ENCODE measurements at places on chromosomes 1 and 21.
A peak's percentile ranks its signal among the peaks of the same experiment; 100 is the strongest.

- no peak for DNase-seq
Measured at GRCh38 chr1:9860887-9861286, 37.1 kb upstream of the CLSTN1 start.

DNA sequence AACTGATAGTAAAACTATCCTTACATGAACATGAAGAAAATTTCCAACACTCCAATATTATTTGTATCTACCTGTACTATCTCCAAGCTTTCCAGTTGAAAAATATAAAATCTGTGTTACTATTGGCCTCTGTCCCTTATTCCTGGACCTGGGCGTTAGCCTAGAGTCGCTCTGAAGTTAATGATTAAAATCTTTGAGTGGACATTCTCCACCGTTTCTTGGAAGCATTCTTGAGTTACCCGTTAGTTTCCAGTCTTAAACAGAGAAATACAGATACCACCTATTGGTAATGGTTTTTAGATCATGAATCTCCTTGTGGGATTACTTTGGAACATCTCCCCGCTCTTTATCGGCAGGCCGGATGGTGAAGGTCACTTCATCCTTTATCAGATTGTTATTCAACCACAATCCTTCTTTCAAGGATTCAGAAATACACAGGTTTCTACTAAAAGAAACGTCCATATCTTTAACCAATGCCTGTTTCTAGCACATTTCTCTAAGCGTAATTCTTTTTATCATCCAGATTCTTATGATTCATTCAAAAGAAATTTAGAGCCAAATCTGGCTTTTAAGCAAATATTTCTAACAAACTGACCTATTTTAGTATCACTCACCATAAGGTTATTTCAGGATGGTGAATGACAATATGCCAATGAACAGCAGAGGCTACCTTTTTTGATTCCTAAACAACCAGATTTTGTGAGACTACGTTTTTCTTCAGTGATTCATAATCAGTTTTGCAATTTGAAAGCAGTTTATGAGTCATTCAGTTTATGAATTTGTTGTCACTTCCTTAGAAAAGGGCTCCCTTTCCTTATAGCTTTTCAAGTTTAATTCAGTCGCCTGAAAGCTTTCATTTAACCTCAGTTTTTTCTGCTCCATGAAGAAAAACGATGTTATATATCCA, 70.2 kb upstream of the ERRFI1 start:
- DNase-seq, result peak; percentile 94

- DNase-seq, result no peak
Measured at GRCh38 chr1:100462326-100463025, 75.5 kb upstream of the GPR88 start.

DNA sequence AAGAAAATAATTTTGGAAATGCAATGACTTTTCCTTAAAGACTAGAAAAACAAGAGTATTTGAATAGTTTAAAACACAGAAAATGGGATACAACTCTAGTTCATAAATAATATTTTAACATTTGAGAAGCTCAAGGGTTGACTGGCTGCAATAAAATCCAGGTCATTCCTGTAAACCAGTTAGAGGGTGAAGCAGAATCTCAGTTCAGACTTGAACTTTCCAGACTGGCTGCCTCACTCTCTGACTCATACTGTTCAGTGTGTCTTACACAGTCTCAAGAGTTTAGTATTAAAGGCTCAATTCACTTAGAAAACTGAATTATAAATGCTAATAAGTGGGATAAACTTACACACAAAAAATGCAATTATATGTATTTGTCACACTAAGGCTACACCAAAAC, 89.9 kb downstream of the RAVER2 start:
- peak; percentile 72 for DNase-seq

- DNase-seq, result no peak
Measured at GRCh38 chr1:218259800-218260199, 25.3 kb upstream of the RRP15 start.

GRCh38 chr1:31669786-31670592, 25.3 kb upstream of the PEF1 start:
- DNase-seq, result peak; percentile 73

DNA sequence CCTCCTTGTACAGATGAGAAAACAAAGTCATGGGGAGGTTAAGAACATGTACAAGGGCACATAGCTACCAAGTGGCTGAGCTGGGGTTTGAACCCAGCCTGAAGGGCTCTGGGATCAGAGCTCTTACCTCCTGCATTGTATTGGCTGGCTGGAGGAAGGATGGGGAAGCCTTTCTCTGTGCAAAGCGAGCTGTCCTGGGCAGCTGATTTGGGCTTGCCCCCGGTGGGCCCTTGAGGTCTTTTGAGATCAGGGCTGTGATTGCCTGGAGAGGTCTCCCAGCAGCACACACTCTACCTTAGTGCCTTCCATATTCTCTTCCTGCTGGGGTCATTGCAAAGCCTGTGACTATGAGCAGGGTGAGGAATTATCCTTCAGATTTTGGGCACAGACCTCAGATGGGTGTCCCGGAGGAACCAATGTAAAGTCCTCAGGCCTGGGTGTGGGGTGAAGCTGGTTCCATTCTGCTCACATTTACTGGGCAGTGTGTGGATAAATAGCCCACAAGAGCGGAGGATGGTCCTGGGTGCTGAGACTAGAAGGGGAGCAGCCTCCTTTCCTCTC, 53.3 kb upstream of the EPS8L3 start:
- DNase-seq, result no peak

GRCh38 chr1:224673141-224673540, 57.0 kb downstream of the CNIH3 start:
- DNase-seq, result no peak

GRCh38 chr1:200245473-200245872, 164.4 kb downstream of the ZNF281 start:
- peak; percentile 67 for DNase-seq

- DNase-seq, result peak; percentile 27
Measured at GRCh38 chr1:177546346-177546745, 375.6 kb downstream of the BRINP2 start.

DNA sequence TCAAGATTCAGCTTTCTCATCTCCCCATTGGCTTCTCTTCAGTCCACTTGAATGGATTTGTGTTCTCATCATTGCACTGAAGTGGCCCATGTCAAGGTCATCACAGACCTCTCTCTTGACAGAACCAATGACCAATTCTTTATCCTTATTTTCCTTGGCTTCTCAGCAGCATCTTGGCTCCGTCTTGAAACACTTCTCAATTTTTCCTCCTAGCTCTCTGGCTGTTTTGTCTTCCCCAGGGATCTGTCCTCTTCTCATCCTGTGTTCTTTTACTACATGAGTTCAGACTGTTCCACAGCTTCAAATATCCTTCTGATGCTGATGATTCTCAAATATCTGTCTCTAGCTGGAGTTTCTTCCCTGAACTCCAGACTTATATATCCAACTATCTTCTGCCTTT, 78.6 kb downstream of the COLGALT2 start:
- DNase-seq, result no peak

- DNase-seq, result peak; percentile 30
Measured at GRCh38 chr1:108149796-108150467, 50.2 kb downstream of the SLC25A24 start.

DNA sequence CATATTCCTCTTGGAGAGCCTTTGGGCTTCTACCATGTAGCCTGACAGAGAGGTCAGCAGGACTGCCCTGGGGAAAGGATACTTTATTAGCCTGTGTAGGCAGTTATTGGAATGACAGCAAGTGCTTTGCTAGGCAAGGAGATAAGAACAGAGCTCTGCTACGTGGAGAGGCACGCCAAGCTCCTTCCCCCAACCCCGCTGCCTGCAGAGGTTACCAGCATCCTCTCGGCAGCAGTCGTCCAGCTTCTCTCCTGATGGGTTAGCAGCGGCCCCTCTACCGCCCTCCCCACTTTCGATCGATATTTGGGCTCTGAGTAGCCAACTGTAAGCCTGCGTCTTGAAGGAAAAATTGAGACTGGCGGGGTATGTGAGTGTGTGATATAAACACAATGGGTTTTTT, 122.3 kb downstream of the DHRS3 start:
- no peak for DNase-seq

DNA sequence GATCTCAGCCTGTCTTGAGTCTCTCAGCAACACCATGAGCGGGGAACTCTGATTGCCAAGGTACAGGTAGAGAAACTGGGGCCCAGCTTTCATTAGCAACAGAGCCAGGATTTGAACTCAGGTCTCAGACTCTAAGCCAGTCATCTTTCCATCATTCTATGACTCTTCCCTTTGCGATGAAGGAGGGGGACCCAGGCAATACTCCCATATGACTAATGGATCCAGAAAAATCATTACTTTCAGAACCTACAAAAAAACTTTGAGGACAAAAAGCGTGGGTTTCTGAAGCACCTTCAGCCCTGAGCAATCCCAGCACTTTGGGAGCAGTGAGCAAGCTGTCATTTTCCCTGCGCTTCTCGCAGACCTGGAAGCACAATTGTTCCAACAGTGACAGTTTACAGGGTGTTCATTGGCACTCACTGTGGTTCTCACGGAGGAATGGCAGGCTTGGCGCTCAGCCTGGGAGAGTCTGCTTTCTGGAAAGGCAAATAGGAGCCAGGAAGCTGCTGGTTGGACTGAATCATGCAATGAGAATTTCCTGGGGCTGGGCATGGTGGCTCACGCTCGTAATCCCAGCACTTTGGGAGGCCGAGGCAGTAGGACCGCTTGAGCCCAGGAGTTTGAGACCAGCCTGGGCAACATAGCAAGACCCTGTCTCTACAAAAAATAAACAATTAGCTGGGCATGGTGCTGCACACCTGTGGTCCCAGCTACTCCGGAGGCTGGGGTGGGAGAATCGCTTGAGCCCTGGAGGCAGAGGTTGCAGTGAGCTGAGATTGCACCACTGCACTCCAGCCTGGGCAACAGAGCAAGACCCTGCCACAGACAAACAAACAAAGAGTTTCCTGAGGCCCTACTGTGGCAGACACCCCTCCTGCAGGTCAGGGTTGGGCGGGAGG, 40.1 kb downstream of the SLC2A7 start:
- peak; percentile 96 for DNase-seq

DNA sequence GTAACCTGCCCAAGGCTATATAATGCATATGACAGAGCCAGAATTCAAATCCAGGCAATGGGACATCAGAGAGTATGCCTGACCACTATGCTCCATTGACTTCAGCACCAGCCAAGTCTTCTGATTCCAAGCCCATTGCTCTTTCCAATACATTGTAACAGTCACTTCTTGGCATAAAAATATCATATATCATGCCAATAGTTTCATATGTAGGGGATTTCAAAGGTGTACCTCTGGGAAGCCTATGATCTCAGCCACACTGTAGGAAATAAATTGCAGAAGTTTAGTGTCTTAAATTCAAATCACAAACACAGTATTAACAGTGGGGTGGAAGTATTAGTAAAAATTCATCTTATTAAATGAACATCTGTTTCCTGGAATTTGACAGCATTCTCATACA, 30.0 kb upstream of the ROR1 start:
- DNase-seq, result no peak

DNA sequence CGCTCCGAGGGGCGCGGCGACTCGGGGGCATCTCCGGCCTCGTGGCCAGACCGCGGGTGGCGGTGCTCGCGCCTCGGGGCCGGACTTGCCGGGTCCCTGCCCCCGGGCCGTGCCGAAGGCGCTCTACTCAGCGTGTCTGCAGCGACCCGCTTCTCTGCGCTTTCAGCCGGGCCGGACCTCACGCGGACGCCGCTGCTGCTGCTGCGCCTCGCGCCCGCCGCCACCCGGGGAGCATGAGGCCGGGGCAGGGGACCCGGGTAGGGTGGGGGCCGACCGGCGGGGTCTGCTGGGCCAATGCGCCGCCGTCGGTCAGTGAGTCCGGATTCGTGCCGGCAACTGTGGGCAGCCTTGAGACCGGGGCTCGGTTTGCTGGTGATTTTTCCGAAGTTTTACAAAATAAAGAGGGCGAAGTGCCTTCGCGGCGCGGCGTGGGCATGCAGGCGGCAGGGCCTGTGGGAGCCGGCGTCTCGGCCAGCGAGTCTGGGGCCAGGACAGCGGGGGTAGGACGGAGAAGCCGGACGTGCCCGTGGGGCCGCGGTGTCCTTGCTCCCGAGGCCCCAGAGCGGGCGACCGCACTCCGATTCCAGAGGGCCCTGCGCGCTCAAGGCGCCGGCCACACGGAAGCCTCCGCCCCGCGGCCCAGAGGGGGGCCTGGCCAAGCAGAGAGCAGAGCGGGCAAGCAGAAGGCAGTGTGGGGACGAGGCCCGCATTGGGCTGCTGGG, 749 bp downstream of the FAM163A start:
- no peak for DNase-seq

- DNase-seq, result no peak
Measured at GRCh38 chr21:16310176-16310575, 580.4 kb downstream of the USP25 start.

GRCh38 chr1:228004331-228004855, 2.4 kb upstream of the WNT3A start:
- peak; percentile 39 for DNase-seq

DNA sequence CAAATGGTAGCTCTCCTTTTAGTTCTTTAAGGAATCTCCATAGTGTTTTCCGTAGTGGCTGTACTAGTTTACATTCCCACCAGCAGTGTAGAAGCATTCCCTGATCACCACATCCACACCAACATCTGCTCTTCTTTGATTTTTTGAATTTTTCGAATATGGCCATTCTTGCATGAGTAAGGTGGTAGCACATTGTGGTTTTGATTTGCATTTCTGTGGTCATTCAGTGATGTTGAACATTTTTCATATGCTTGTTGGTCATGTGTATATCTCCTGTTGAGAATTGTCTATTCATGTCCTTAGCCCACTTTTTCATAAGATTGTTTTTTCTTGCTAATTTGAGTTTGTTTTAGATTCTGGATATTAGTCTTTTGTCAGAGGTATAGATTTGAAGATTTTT, 84.6 kb upstream of the B3GALT2 start:
- peak; percentile 84 for DNase-seq

GRCh38 chr21:33109574-33110339, 39.8 kb downstream of the OLIG1 start:
- no peak for DNase-seq

DNA sequence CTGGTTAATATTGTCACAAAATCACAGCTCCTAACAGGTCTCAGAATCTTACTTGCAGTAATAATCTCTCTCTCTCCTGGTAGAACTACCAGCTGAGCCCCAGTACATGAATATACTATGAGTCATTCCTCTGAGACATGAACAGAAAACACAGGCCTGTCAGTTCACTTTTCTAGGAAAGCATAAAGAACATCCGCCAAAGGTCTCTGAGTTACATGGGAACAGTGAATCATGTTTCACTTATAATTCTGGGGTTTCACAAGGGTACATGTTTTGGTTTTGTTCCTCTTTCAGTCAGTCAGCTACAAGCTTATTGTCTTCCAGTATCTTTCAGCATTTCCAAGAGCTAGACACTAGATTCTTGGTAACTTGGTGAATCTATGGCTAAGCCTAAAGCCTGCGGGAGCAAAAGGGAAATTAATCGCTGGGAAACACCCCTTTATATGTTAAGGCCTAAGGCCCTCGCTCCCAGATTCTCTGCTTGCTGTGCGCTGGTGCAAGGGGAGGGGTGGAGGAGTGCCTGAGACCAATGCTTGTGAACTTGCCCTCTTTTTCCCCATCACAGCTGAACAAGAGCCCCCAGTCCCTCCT, 31.7 kb downstream of the IFNGR2 start:
- peak; percentile 95 for DNase-seq

All from cardiac fibroblast (primary cell).